ENCODE measurements at places on chromosomes 4 and X. TPM values are rescaled to one million over a fixed set of nuclear protein-coding genes. Genes with fewer than 3 reads are reported as not detected.

Gene ODAPH
- not detected for total RNA-seq

DNA sequence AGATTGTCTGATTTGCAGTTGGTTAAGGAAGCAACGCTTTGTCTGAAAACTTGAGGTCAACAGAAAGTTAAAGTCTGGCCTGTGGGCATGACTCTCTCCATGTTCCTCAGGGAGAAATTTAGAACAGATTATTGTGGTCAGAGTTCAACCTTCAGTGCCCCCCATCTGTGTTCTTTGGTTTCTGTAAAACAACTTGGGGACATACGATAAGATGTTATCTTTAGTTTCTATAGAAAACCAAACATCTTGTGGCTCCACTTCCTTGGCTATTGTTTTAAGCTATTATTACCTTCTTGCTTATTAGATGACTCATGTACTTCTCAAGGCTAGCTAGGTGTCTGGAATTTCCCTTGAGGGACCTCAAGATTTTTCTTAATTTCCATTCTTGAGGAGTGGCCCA lies 507.7 kb downstream of the PDHA2 start:
- no peak for DNase-seq
- no peak overlapping the region for H3K27ac ChIP-seq
- no peaks in the 10 kb centered on the region for H3K27me3 ChIP-seq
- no peaks in the 10 kb centered on the region for H3K4me1 ChIP-seq
- no peak overlapping the region for H3K4me3 ChIP-seq

GRCh38 chrX:23849241-23849640 lies 58.5 kb downstream of the APOO start:
- DNase-seq: no peak
- H3K4me3 ChIP-seq: no peak overlapping the region
- no peak overlapping the region for H3K27ac ChIP-seq
- no peaks in the 10 kb centered on the region for H3K27me3 ChIP-seq
- no peaks in the 10 kb centered on the region for H3K36me3 ChIP-seq

Gene REPS2
- total RNA-seq: 37.5 TPM

GRCh38 chrX:18490806-18491555 lies 65.6 kb downstream of the CDKL5 start:
- H3K36me3 ChIP-seq: no peaks in the 10 kb centered on the region
- no peaks in the 10 kb centered on the region for H3K4me1 ChIP-seq
- no peaks in the 10 kb centered on the region for H3K27me3 ChIP-seq

Gene NAT8L
- total RNA-seq: 0.23 TPM

DNA sequence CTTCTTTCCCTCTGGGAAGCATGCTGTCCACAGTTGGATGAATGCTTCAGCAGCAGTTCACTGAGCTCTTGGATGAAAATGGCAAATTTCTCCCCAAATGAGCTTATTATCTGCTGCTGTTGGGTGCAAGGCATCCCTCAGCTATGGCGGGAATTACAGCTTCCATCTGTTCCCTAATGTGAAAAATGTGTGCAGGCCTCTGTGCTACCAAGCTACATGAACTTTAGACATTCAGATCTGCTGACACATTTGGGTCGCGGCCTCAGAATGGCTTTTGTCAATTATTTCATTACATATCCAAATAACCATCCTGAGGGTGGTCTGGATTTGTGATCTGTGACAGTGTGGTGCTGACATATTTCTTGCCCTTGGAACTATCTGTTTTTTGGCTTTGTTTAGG lies 119.5 kb upstream of the SCML1 start:
- H3K36me3 ChIP-seq: no peaks in the 10 kb centered on the region
- no peaks in the 10 kb centered on the region for H3K27me3 ChIP-seq
- no peak overlapping the region for H3K27ac ChIP-seq
- no peak overlapping the region for H3K4me3 ChIP-seq
- DNase-seq: no peak

DNA sequence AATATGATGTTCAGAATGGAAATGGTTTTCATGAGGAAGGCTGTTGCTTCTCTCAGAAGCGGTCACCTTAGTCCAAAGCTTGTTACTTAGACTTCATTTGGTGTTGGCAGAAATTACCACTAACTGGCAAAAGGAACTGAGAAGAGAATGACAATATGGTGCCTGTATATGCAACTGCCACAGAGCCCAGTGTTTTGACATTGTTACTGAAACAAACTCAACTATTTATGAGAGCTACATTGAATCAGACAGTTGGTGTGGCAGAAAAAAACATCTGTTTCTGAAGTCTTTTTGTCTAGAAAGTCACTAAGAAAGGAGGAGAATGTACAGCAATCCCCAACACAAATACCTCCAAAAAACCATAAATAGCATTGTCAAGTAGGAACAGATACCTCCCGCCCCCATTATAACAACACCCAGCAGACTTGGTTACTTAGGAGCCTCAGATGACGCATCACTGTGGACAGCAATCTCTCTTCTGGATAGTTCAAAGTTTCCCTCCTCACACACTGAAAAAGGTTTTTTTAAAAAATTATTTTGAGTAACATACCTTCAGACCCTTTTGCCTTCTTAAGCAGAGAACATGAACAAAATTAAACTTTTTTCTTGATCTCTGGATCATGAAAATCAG lies 92.2 kb downstream of the MAML3 start:
- H3K36me3 ChIP-seq: no peaks in the 10 kb centered on the region
- H3K4me1 ChIP-seq: peaks cover 23% of the 10 kb centered on the region
- no peaks in the 10 kb centered on the region for H3K27me3 ChIP-seq
- no peak overlapping the region for H3K4me3 ChIP-seq
- no peak for DNase-seq

Gene MAGEA2
- not detected for total RNA-seq

DNA sequence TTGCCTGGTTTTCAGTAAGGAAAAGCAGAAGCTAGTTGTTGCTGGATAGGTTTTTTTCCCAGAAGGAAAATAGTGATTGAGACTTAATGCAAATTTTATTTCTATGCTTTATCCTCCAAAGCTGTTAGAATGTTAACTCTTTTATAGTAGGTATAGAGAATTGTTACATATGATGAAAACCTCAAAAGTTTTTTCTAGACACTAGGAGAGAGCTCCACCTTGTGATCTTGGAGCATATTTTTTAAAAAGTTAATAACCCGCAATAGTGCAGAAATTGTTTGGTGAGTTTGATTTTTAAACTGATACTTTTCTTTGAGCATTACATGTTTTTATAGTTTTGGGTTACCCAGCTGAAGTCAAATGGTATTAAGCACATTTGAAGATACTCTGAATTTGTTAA lies 56.5 kb downstream of the STAG2 start:
- H3K27ac ChIP-seq: no peak overlapping the region
- H3K36me3 ChIP-seq: no peaks in the 10 kb centered on the region
- no peak for DNase-seq
- H3K4me3 ChIP-seq: no peak overlapping the region

DNA sequence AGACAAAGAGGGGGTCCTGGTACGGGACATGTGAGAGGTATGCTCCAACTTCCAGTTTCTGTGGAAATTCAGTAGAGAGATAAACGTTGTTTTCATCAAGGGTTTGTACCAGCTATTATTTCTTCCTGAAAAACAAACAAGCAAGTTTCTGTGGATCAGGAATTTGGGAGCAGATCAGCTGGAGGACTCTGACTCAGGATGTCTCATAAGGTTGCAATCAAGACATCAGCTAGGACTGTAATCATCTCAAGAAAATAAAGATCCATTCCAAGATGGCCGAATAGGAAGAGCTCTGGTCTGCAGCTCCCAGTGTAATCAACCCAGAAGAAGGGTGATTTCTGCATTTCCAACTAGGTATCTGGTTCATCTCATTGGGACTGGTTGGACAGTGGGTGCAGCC lies 23.5 kb upstream of the NFKB1 start:
- DNase-seq: no peak
- no peaks in the 10 kb centered on the region for H3K4me1 ChIP-seq
- H3K36me3 ChIP-seq: no peaks in the 10 kb centered on the region
- H3K27me3 ChIP-seq: no peaks in the 10 kb centered on the region
- H3K27ac ChIP-seq: no peak overlapping the region

DNA sequence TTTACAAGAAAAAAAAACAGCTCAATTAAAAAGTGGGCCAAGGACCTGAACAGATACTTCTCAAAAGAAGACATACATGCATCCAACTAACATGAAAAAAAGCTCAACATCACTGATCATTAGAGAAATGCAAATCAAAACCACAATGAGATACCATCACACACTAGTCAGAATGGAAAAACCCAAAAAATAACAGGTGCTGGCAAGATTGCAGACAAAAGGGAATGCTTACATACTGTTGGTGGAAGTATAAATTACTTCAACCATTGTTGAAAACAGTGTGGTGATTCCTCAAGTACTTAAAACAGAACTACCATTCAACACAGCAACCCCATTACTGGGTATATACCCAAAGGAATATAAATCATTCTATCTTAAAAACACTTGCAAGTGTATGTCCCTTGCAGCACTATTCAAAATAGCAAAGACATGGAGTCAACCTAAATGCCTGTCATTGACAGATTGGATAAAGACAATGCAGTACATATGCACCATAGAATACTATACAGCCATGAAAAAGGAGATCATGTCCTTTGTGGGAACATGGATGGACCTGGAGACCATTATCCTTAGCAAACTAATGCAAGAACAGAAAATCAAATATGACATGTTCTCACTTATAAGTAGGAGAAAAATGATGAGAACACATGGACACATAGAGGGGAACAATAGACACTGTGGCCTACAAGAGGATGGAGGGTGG lies 97.6 kb downstream of the RAB28 start:
- H3K4me3 ChIP-seq: no peak overlapping the region
- H3K27me3 ChIP-seq: no peaks in the 10 kb centered on the region
- no peaks in the 10 kb centered on the region for H3K4me1 ChIP-seq
- no peak overlapping the region for H3K27ac ChIP-seq
- no peaks in the 10 kb centered on the region for H3K36me3 ChIP-seq
- no peak for DNase-seq

DNA sequence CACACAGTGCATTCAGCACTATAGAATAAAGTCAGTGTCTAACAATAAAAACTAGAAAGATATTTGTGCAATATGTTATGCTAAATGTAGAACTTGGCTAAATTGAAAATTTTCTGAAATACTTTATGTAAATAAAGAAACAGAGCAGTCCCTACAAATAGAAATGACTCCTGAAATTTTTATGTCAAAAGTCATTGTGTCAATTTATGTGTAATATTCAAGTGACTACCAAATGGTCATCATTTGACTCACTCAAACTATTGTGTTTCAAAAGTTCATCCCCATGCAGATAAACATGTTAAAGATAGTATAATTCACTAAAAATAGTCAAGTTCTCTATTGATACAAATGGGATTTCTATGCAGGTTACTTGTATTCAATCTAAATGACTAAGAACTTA lies 17.9 kb downstream of the LRBA start:
- no peak overlapping the region for H3K4me3 ChIP-seq
- DNase-seq: no peak
- H3K36me3 ChIP-seq: no peaks in the 10 kb centered on the region
- H3K27ac ChIP-seq: no peak overlapping the region
- H3K27me3 ChIP-seq: no peaks in the 10 kb centered on the region
- no peaks in the 10 kb centered on the region for H3K4me1 ChIP-seq

Gene SAGE1
- total RNA-seq: not detected

Gene ZNF595
- total RNA-seq: 10.8 TPM

GRCh38 chr4:98482847-98483806 lies 175.3 kb downstream of the TSPAN5 start:
- no peak for DNase-seq
- no peak overlapping the region for H3K27ac ChIP-seq
- no peak overlapping the region for H3K4me3 ChIP-seq
- H3K4me1 ChIP-seq: no peaks in the 10 kb centered on the region

GRCh38 chr4:152983774-152984411 lies 47.8 kb downstream of the FHDC1 start:
- DNase-seq: no peak
- H3K4me1 ChIP-seq: no peaks in the 10 kb centered on the region
- no peak overlapping the region for H3K4me3 ChIP-seq
- H3K27ac ChIP-seq: no peak overlapping the region

- no peaks in the 10 kb centered on the region for H3K36me3 ChIP-seq
- H3K27ac ChIP-seq: no peak overlapping the region
- no peak overlapping the region for H3K4me3 ChIP-seq
- H3K4me1 ChIP-seq: no peaks in the 10 kb centered on the region
Measured at GRCh38 chr4:113990886-113991285, 11.4 kb upstream of the ARSJ start.

Gene CCDC120
- 1.2 TPM for total RNA-seq

All from esophagus muscularis mucosa (tissue), 4 donors.